ENCODE measurements at places on chromosomes 5 and 9.

- DNase-seq, result no peak
Observed at GRCh38 chr5:15807871-15808270, 307.9 kb downstream of the FBXL7 start.

DNA sequence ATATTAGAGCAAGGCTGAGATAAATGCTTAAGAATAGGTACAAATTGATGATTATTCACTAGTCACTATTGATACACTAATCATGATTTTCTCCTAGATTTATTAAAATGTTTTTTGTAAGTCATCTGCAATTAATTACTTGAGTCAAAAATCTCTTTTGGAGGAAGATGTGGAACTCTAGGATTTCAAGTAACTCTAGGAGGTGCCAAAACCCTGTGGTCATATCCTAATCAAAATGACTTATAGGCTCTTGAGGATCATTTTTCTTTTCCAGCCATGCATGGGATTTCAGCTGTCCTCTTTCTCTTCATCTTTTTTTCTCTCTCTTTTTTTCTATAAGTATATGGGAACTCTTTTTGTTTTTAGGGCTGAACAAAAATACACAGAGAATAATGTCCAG, 141.8 kb upstream of the CD180 start:
- no peak for DNase-seq

DNA sequence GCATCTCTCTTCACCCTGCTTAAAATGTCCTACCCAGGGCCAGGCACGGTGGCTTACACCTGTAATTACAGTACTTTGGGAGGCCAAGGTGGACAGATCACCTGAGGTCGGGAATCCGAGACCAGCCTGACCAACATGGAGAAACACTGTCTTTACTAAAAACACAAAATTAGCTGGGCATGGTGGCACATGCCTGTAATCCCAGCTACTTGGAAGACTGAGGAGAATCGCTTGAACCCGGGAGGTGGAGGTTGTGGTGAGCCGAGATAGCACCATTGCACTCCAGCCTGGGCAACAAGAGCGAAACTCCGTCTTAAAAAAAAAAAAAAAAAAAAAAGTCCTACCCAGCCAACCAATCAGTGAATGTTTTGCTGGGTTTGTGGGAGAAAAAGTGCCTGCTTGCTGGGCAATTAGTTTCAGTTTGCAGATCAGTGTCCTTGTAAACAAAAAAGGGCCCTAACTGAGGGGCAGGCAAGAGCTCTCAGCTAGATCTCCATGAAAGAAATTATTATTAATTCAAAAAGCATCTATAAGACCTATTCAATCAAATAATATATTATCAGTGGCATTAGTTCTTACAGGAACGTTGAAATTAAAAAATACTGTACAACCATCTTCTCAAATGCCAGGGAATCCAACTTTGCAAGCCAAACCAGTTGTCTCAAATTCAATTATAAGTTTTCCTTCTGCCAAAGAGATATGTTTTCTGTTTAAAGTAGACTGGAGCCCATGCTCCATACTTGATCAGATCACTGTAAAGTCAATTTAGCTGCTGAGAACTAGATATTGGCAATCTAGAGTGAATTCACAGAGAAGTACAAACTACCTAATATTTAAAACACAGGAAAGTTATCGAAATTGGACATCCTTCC, 3.9 kb downstream of the MEGF9 start:
- DNase-seq, result no peak

- no peak for DNase-seq
Observed at GRCh38 chr9:115733318-115734110, 420.1 kb upstream of the PAPPA start.

DNA sequence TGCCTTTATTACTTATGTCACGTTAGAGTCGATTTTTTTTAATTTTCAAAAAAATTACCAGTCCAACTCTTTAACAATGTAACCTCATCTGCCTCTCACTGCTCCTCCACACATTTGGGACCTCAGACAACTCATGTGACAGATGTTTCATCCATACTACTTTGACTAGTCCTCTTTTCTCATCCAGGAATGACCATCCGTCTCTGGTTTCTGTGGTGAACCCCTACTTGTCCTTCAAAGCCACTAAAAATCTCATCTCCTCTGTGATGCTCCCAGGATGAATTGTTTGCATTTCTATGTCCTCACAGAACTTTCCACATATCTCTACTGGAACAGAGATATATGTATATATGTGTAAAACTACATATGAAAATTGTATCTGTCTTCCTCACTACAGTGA, 149.8 kb upstream of the ZNF462 start:
- DNase-seq, result no peak

Measured in activated CD4-positive, alpha-beta T cell treated with anti-CD3 and anti-CD28 coated beads, Interleukin-2, amount 50 U/mL, for 4 hours (primary cell).